Pancreas (tissue), 10 donors: ENCODE measurements at places on chromosomes 7 and 10.

DNA sequence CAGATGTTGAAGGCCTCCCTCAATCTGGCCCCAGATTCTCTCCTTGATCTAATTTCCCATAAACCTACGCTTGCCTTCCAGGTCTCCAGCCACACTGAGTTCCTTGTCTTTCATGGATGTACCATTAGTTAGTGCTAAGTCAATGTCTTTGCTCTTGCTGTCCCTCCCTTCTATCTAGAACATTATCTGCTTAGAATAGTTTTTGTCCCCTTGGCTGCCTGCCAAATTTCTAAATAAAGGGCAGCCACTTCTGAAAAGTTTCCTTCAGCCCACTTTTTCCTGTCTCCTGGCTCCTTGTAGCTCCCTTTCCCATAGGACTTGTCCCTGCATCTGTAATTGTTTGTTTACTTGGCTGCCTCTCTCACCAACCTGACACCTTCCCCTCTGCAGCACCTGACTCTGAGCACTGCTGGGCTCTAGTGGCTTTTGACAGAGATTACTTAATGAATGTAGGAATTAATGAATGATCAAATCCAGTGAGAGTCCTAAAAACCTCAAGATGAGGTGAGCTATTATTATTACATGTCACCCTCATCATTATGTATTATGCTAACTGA, 58.3 kb downstream of the CXCL12 start:
- no peak for DNase-seq

DNA sequence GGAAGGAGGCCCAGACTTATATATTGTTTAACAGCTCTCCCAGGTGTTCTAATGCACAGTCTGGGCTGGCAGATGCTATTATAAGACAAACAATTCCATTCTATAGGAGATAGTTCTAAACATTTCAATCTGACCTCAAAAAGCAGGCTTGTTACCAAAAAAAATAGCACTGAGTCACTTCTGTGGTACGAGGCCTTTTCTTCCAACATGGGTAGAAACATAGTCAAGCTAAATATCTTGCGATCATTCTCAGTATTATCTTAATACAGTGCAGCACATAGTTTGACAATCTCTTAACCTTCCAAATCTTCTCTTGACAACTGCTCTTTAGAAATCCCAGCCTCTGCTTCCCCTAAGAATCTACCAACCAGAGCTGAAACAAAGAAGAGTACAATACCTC, 46.6 kb upstream of the MKX start:
- DNase-seq, result no peak

DNA sequence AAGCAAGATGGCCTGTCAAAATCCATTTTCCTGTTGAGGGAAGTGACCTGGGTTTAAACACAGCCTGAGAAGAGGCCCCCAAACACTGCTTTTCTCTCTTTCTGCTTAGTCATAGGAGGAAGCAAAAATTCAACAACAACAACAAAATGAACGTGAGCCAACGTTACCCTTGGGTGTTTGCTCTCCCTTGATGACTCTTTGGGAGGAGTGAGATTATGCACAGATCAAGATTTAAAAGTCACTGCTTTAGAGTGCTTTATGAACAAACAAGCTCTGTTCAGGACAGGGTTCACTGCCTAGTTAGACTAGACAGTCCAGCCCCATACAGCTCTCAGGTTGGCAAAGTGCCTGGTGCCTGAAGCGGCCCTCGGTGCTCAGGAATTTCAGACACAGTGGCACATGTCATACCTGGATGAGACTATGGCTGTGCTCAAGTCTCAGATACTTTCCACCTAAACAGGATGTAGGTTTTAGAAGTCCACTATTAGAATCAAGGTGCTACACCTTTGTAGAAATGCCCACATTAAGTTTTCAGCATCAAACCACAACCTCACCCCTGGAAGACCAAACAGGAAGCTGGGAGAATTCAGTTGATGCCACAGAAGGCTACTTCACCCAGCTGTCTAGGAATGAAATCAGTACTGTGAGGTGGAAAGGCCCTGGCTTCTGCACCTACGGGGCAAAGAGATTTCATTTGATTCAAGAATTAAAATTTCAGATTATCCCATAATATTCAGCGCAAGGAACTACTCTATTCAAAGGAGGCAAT, 38.7 kb downstream of the DENND11 start:
- peak; percentile 44 for DNase-seq

GRCh38 chr7:114853189-114853588, 68.7 kb upstream of the MDFIC start:
- DNase-seq, result no peak

DNA sequence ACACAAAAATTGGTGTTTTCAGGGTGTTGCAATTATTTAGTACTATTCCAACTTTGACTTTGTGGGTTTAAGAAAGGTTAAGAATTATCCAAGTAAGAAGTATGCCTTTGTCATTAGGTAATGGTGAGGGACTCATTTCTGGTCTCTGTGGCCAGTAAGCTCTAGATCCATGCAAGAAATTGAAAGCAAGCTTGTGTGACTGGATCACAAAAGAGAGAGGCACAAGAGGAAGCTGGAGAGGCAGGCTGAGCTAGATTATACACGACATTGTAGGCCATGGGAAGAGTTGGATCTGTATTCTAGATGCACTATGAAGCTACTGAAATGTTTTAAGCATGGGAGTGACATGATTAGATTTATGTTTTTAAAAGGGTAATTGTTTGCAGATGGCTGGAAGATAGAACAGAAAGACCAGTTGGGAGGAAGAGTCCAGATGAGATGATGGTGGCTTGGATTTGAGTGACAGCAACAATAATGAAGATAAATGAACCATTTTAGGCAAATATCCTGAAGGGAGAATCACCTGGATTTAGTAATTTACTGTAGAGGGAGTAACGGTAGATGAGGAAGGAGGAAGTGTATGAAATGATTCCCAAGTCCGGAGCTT, 50.0 kb downstream of the CALD1 start:
- DNase-seq, result no peak

DNA sequence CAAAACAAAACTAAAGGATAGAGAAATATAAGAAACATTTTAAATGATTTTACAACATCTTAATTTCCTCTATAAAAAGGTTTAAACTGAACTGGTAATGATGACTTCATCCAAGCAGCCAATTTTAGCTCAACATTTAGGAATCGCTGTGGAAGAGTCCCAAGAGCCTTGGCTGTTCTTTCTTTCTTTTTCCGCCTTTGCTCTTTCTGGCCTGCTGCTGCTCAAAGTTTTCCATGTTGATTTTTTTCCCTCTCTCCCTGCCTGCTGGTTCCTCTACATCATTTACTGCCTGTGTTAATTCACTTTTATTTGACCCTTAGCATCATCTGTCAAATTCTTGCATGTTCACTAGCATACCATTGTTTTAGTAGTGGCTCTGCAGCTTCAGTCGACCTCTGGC, 146.9 kb downstream of the EVX1 start:
- no peak for DNase-seq

DNA sequence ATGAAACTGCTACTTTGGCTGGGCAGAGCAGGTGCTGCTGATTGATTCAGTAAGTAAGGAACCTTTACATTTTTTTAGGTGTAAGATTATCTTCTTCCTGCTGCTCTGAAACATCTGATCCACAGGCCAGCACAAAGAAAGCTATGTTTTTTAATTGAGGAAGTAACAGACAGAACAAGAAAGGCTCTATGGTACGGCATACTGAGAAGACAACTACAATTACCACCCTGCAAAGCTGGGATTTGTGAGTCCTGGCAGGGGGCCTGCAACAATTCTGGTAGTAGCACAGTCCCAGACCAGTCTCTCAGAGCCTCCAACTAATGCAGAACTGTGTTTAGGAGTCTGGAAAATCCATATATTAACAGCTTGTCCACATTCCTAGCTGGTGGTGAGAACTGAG, 103.0 kb upstream of the LRRTM3 start:
- no peak for DNase-seq

DNA sequence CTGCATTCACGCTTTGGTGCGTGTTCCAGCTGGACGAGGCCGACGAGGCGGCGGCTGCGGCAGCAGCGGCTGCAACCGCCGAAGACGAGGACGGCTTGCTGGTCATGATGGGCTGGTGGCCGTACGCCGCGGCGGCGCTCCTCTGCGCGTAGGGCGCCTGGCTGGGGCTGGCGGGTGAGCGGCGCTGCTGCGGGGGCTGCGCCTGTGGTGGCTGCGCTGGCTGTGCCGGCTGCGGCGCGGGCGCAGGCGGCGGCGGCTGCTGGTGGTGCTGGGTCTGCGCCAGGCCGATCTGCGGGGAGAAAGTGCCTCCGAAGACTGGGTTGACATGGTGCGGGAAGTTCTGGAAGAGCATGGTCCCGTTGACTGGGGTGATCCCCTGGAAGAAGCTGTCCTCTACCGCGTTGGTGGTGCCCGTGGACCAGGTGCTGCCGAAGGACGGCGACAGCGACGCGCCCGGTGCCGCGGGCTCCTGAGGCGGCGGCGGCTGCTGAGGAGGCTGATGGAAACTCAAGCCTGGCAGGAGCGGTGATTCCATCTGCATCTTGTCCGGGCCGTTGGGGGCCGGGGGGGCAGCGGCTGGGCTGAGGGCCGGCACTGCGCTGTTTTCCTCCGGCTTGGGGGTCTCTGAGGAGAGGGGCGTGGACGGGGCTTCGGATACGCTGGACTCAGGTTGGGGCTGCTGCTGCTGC, 51.1 kb downstream of the CPEB3 start:
- DNase-seq, result peak; percentile 37

DNA sequence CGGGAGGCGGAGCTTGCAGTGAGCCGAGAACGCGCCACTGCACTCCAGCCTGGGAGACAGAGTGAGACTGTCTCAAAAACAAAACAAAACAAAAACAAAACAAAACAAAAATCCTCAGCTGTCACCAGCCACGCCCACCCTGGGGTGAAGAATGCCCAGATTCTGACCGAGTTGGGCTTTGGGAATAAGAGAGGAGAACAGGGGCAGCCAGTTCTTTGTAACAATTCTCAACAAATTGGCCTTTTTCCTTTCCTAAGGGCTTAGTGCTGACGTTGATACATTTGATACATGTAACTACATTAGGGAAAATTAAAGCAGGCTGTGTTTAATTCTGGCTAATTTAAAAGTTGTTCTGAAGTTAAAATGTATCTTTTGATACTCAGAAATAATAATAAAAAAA, 121.0 kb downstream of the EPC1 start:
- no peak for DNase-seq

GRCh38 chr7:124720195-124720594, 45.4 kb downstream of the GPR37 start:
- no peak for DNase-seq

- DNase-seq, result no peak
Observed at GRCh38 chr7:46630031-46630430, 709.0 kb upstream of the IGFBP3 start.

DNA sequence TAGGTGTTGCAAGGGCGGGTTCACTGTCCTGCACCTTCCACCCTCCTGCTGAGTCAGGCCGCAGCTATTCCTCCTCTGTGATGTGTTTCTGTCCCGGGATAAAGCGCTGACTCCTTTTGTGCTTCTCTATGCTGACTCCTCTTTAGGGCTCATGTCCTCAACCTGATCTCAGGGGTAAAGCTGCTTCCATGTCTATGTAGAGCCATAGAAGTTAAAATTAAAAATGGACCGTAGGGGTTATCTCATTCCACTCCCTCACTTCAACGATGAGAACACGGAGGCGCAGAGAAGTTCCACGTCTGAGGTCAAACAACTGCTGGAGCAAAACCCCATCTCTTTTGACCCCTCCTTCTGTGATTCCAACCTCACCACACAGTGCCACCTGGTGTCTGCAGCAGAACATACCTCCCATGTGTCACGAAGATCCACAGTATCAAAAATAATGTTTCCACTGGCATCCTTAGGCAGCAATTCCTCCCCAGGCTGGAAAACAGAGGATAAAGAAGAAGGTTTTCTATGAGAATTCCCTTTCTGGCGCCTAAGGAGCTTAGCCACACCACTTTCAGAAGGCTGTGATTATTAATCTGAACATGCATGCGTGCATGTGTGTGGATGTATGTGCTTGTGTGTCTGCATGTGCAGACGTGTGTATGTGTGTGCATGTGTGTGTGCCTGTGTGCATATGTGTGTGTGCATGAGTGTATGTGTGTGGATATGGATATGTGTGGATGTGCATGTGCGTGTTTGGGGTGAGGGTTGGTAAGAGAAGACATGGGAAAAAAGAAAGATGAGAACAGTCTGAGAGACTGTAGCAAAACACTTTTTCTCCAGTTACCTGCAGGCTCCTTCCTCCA, 81.2 kb upstream of the UCN3 start:
- DNase-seq, result peak; percentile 77

GRCh38 chr10:124341768-124342135, 77.0 kb downstream of the OAT start:
- no peak for DNase-seq

GRCh38 chr7:16982640-16983350, 101.0 kb upstream of the AGR3 start:
- no peak for DNase-seq

DNA sequence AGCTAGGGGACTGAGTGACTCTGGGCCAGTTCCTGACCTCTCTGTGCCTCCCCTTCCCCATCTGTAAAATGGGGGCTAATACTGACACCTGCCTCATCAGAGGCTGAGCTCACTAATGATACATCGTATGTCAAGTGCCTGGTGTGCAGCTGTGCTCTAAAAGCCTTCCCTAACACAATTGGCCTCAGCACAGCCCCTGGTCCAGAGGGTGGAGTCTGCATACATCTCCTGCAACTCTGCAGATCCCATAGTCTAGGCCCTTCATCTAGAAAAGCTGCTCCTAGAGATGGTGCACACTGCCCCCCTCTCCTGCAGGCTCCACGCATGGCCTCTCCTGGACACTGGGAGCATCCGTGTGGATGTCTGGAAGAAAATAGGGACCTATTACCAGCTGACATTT, 255.0 kb downstream of the RPS24 start:
- DNase-seq, result no peak

- DNase-seq, result no peak
Observed at GRCh38 chr10:44030132-44030531, 354.8 kb downstream of the CXCL12 start.

DNA sequence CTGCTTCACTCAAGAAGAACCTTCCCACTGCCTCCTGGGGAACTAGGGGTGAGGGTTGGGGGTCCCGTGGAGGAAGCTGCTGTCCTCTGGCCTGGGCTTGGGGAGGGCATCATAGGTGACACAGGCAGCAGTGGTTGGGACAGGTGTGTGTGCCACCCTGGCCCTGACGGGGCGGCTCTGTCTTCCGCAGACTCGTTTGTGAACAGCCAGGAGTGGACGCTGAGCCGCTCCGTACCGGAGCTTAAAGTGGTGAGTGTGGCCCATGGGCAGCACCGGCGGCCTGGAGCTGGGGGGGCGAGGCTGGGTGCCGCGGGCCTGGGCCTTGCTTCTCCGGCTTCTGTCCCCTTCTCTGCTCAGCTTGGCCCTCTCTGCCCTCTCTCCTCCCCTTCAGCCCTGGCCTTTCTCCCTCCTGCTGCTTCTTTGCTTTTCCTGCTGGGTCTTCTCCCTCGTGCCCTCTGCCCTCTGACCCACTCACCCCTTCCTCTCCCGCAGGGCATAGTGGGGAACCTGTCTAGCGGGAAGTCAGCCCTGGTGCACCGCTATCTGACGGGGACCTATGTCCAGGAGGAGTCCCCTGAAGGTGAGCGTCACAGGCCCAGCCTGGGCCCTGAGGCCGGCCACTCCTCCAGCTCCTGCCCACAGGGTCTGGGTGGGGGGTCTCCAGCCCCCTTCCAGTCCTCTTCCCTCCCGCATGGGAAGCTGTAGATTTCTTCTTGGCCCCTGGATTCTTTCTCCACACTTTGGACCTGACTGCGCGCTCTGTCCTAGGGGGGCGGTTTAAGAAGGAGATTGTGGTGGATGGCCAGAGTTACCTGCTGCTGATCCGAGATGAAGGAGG, 30.5 kb downstream of the AGAP3 start:
- no peak for DNase-seq
